ENCODE measurements at places on chromosomes 7 and 10. TPM values are rescaled to one million over a fixed set of nuclear protein-coding genes. Genes with fewer than 3 reads are reported as not detected.

DNA sequence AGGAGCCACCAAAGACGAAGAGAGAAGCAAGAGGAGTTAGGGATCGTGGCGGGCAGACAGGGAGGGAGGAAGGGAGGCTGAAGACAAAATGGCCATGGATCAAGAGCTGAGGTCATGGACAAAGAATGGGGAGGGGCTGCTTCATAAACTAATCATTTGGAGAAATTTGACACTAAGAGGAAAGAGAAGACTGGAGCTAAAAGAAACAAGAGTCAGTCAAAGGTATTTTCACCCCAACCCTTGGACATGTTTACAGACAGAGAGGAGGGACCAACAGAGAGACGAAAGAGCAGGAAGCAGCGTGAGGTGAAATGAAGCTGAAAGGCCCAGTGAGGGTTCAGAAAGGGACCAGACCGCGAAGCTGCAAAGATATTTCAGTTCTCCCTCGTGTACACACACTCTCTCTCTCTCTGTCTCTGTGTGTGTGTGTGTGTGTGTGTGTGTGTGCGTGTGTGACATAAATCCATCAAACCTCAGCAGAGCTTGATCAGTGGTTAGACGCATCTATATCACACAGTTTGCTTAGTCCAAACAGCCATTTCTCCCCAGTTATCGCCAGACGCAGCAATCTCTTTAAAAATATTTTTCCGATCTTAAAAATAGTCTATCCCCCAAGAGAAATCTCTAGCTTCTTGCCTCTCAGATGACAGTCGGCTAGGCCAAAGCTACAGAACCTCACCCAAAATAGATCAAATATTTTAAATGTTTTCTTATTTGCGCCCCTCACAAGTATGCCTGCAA is 12.5 kb upstream of the CALD1 start:
- DNase-seq: peak; percentile 87

DNA sequence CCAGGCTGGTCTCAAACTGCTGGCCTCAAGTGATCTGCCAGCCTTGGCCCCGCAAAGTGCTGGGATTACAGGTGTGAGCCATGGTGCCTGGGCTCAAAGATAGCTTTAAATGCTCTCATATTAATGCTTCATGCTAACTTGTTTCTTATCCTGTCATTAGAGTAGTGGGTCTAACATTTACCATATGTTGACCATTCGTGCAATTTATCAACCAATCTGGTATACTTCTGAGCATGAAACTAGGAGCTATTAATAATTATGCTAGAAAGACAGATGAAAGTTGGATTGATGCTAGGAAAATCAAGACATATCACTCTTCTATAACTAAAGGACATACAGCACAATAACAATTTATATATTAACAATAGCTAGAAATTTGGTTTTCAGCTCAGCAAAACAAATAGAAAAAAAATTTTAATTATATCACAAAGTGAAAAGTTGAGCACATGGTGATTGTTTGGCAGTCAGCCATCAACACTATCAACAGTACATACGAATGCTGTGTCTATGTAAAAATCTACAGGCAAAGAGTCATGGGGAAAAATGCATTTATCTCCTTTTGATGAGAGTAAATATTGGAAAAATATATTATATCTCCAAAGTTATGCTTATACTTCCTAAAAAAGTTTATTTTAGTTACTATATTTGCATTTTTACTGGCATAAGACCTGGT is 112.1 kb upstream of the ABCB5 start:
- DNase-seq: no peak

SPDYE2 gene
- 0.04 TPM for total RNA-seq

HIPK2 gene
- 6.6 TPM for total RNA-seq

CALML3 gene
- not detected for total RNA-seq

DNA sequence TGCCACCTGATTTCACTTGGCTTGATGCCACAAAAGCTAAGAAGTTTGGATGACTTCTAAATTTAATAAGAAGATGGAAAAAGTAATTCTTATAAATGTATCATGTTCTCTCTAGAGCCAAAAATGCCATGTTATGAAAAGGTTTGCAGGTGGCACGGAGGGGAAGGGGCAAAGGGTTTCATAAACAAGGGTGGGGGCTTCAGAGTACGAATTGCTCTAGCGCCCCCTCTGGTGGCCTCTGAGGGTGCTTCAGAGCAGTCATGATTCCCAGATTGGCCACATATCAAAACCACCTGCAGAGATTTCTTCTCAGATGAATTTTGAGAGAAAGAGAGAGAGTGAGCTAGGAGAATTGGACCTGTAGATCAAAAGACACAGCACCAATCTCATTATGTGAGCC is 208.6 kb upstream of the YAE1 start:
- DNase-seq: no peak

DNA sequence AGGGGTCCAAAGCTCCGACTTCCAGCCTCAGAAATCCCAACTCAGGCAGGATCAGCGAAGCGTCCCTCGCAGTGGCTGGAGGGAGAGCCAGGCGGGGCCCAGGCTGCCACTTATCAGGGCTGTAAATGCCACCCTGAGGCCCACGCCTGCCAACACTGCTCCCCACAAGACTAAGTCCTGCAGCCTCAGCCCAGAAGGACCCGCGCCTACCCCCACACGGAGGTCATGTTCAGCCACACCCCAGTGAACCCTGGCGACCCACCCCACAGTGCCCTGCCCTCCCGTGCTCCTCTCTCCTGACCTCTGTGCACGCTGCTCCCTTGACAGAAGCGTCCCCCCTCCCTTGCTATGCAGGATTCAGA is 3.2 kb downstream of the PSMG3 start:
- DNase-seq: no peak

DNA sequence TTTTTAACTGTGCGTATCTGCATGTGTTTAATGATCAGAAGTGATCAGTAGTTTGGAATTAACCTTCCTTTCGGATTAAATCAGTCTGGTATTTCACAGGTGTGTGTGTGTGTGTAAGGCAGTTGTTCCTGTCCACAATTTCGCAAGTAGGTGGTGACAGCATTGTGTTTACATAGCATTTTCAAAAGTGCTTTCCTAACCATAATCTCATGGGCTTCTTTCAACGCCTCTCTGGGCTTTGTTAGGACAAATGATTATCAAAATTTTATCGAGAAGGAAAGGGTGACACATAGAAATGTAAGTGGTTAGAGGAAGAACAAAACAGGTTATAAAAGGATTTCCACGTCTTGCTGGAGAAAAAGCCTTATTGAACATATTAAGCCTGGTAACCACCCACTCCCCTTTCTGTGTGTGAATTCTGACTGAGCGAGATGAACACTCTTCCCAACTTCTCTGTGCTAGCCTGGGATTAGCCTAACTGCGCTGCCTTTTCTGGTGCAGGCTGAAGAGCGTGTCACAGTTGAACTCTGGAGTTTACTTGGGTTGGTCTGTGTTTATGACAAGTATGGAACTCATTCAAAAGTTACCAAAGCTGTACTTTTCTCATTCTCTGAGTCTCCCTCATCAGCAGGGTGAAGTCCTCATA is 292.3 kb upstream of the PITRM1 start:
- no peak for DNase-seq

- DNase-seq: no peak
Measured at GRCh38 chr10:119361037-119361436, 153.7 kb downstream of the GRK5 start.

- peak; percentile 12 for DNase-seq
Measured at GRCh38 chr10:67075491-67075971, 149.7 kb downstream of the LRRTM3 start.

- no peak for DNase-seq
Measured at GRCh38 chr10:116825901-116826300, 23.4 kb upstream of the ENO4 start.

DNA sequence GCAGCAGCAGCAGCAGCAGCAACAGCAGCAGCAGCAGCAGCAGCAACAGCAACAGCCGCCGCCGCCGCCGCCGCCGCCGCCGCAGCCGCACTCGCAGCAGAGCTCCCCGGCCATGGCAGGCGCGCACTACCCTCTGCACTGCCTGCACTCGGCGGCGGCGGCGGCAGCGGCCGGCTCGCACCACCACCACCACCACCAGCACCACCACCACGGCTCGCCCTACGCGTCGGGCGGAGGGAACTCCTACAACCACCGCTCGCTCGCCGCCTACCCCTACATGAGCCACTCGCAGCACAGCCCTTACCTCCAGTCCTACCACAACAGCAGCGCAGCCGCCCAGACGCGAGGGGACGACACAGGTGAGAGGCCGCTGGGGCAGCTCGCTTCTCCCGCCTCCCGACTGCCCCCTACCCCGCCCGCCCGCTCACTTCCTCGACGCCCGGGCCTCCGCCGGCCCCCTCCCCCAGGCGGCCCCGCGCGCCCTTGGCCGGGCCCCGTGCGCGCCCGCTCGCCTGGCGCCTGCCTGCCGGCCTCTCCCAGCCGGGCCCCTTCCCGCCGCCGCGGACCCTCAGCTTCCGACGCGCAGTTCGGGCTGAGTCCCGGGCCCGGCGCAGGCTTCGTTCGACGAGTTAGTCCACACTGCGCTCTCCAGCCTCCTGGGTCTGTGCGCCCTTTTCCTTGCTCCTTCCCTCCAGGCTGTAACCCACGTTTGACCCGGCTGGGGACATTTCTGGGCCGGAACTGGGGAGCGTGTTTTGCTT is 882 bp downstream of the DLX6 start:
- peak; percentile 48 for DNase-seq

- no peak for DNase-seq
Measured at GRCh38 chr10:29119374-29119773, 169.5 kb upstream of the LYZL1 start.

UMAD1 gene
- 7.8 TPM for total RNA-seq

CYP26C1 gene
- 0.09 TPM for total RNA-seq

FOXI2 gene
- 0.09 TPM for total RNA-seq

- no peak for DNase-seq
Measured at GRCh38 chr10:85927952-85928665, 438.5 kb downstream of the GRID1 start.
